Natural killer cell treated with Interleukin-12 subunit alpha and Interleukin-12 subunit beta and Interleukin-15 and Interleukin-18, amount 100 ng/mL, for 72 hours (primary cell): ENCODE measurements at places on chromosomes 5 and 9. TPM values are rescaled to one million over a fixed set of nuclear protein-coding genes. Genes with fewer than 3 reads are reported as not detected.

GRCh38 chr5:14090290-14090689, 52.9 kb upstream of the TRIO start:
- no peak for DNase-seq

Gene RGS7BP
- not detected for total RNA-seq

GRCh38 chr9:135906291-135907005, 898 bp downstream of the CAMSAP1 start:
- DNase-seq, result no peak

GRCh38 chr5:141875795-141876627, 2.2 kb downstream of the PCDH1 start:
- peak; percentile 72 for DNase-seq

Gene SPOUT1
- 152 TPM for total RNA-seq

DNA sequence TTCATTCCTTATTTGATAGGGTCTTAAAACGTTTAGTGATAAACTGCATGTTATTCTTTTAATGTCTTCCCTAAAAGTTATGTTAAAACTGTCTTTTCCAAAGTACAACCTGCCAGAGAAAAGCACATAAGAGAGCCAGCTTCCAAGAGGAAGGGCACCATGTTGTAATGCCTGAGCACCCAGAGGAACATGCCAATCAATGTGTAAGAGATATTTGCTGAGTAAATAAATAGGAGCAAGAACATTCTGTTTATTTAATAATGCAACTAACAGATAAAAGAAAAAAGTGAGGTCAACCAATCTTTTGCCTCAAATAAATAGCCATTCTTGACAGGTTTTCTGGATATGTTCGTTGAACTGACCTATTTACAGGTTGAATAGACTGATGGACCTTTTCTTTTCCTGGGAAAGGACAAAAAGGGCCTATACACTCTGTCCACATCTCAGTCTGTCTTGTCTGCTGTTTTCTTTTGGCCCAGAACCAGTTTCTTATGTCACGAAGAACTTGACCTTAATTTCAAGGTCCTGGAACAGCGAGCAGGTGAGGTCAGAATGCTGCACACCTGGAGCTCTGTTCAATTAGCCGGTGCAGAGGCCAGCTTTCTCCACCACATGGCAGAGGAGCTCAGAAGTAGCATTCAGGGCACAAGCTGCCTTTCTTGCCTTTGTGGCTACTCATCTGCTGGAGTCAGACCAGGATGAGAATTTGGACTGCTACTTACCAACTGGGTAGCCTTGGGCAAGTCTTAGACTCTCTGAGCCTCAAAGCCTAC, 77.7 kb downstream of the PLCXD3 start:
- DNase-seq, result no peak

GRCh38 chr5:36801523-36801922, 75.0 kb upstream of the NIPBL start:
- DNase-seq, result no peak

Gene MELK
- 25.3 TPM for total RNA-seq

GRCh38 chr5:176534640-176535039, 2.6 kb downstream of the RNF44 start:
- no peak for DNase-seq
